Mesendoderm (in vitro differentiated cells): ENCODE measurements at places on chromosomes 3 and 15.

GRCh38 chr3:49199239-49199899, 28.0 kb downstream of the KLHDC8B start:
- H3K36me3 ChIP-seq, result no peaks in the 10 kb centered on the region
- no peaks in the 10 kb centered on the region for H3K4me1 ChIP-seq
- H3K27me3 ChIP-seq, result no peaks in the 10 kb centered on the region
- H3K27ac ChIP-seq, result no peak overlapping the region

GRCh38 chr3:132507657-132508056, 89.4 kb upstream of the ACKR4 start:
- H3K27ac ChIP-seq, result no peak overlapping the region
- no peaks in the 10 kb centered on the region for H3K27me3 ChIP-seq
- no peaks in the 10 kb centered on the region for H3K4me1 ChIP-seq
- H3K4me3 ChIP-seq, result no peak overlapping the region

DNA sequence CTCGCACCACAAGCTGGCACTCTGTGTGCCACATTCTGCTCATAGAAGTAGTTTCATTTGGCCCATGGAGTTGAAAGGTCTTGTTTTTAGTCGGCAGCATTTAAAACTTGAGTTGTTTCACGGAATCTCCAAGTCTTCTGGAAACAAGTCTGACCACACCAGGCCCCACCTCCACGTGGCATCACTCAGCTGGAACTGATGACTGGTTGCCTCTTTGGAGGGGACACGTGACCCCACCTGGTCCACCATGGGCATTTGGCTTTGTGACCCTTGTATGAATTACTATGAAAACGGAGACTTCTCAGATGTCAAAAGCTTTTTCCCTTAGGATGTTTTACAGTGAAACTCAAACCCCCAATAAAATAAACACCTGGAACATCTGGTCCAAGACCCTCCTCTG, 74.9 kb downstream of the NTRK3 start:
- H3K27ac ChIP-seq, result no peak overlapping the region
- H3K4me1 ChIP-seq, result no peaks in the 10 kb centered on the region
- no peak overlapping the region for H3K4me3 ChIP-seq
- DNase-seq, result no peak
- H3K27me3 ChIP-seq, result no peaks in the 10 kb centered on the region

DNA sequence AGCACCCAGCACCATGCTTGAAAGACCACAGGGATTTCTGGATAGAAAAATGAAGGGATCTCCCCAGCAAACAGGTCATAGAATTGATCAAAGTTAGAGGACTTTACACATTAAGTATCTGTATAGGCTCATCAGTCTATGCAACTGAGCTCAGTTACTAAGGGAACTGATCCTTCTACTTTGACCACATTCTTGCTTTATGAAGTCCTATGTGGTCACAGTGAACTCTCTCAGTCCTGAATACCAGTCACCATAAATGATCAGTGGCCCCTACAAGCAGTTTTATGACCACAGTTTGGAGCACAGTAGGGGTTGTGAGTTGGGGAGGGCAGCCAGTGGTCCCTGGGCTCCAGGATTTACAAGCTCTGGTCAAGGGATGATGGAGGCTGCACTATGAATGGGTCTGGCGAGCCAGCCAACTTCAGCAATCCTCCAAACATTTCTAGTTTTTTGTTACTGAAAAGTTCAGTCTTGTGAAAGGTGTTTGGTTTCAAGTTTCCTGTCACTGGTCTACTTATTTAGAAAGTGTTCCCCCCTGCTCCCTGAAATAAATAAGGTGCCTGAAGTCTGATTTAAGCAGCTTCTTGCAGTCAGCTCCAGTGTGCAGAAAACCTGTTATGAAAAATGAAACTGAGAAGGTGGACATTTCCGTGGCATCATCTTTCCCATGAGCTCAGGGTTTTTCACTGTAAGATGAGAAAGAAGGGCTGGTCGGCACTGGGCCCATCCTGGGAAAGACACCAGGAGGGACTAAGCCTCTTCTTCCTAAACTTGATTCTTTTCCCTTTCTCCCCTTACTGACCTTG, 75.5 kb downstream of the DAPK2 start:
- no peaks in the 10 kb centered on the region for H3K36me3 ChIP-seq
- no peak for DNase-seq
- no peaks in the 10 kb centered on the region for H3K27me3 ChIP-seq
- H3K27ac ChIP-seq, result no peak overlapping the region
- peaks cover 10% of the 10 kb centered on the region for H3K4me1 ChIP-seq
- H3K4me3 ChIP-seq, result no peak overlapping the region

DNA sequence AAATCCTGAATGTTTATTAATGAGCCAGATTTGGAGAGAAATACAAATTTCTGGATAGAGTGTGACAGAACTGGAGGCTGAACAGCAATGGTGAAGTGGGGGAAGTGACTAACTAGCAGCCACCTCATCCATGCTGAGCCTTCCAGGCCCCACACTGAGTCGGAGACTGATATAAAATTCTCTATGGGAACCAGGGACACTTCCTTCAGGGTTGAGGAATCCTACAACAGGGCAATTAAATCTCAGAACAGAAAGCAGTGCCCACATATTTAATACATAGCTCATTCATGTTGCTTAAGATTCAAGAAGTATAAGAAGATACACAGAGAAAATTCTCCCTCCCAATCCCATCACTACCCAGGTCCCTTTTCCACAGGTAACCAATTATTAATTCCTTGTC, 49.3 kb downstream of the HACD2 start:
- peak; percentile 5 for DNase-seq
- H3K27me3 ChIP-seq, result no peaks in the 10 kb centered on the region
- no peaks in the 10 kb centered on the region for H3K36me3 ChIP-seq
- H3K27ac ChIP-seq, result no peak overlapping the region
- H3K4me1 ChIP-seq, result no peaks in the 10 kb centered on the region
